Colonic mucosa (tissue), 4 donors: ENCODE measurements at places on chromosomes 12 and 14. TPM values are rescaled to one million over a fixed set of nuclear protein-coding genes. Genes with fewer than 3 reads are reported as not detected.

- no peaks in the 10 kb centered on the region for H3K36me3 ChIP-seq
- no peak overlapping the region for H3K27ac ChIP-seq
- no peak overlapping the region for H3K4me3 ChIP-seq
- H3K27me3 ChIP-seq = no peaks in the 10 kb centered on the region
Observed at GRCh38 chr12:72201457-72201856, 70.7 kb upstream of the TRHDE start.

The RESF1 gene
- 34.2 TPM for total RNA-seq

The LMNTD1 gene
- total RNA-seq = not detected

DNA sequence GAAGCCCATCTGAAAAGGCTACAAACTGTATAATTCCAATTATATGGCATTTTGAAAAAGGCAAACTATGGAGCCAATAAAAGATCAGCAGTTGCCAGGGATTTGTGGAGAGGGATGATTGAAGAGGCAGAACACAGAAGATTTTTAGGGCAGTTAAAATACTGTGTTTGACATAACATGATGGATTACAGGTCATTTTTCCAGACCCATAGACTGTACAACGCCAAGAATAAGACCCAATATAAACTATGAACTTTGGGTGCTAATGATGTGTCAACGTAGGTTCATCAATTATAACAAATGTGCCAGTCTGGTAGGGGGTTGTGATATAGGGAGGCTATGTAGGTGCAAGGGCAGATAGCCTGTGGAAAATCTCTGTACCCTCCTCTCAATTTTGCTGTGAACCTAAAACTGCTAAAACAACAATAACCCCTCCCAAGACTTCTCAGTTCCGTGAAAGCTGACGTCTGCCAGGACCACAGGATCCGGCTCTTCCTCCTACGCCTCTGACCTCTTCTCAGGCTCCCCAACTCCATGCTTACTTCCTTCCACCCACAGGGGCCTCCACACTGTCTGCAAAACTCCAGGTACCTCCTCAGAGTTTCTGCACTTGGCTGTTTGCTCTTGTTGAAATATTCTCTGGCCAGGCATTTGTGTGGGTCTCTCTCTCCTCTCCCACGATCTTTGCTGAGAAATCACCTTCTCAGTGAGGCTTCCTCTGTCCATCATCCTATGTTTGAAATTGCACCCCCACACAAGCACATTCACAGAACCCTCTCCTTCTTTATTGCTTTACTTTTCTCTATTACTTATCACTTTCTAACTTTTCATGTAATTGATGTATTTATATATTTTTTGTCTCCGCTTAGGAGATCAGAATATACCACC lies 131.4 kb downstream of the BBS10 start:
- no peaks in the 10 kb centered on the region for H3K4me1 ChIP-seq
- no peak overlapping the region for H3K27ac ChIP-seq
- no peaks in the 10 kb centered on the region for H3K36me3 ChIP-seq
- no peak for DNase-seq
- H3K4me3 ChIP-seq = no peak overlapping the region
- H3K27me3 ChIP-seq = no peaks in the 10 kb centered on the region

DNA sequence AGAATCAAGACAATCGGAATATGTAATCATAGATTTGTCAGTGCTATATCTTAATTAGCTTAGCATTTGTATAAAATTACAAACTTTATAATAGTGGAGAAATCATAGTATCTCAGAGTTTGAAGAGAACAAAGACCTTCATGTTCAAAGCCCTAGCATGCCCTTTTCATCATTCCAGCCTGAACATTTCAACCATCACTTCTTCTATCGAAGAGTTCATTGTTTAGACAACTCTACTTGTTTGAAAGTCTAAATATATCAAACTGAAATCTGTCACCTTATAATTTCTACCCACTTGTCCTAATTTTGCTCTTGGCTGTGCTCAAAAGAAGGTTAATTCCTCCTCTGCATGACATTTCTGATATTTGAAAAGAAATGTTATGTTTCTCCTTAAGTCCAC lies 325.9 kb downstream of the GPHN start:
- no peaks in the 10 kb centered on the region for H3K27me3 ChIP-seq
- H3K4me1 ChIP-seq = no peaks in the 10 kb centered on the region
- DNase-seq = no peak
- no peak overlapping the region for H3K4me3 ChIP-seq
- H3K36me3 ChIP-seq = no peaks in the 10 kb centered on the region

- no peaks in the 10 kb centered on the region for H3K4me1 ChIP-seq
- DNase-seq = no peak
- H3K27ac ChIP-seq = no peak overlapping the region
- no peak overlapping the region for H3K4me3 ChIP-seq
- no peaks in the 10 kb centered on the region for H3K36me3 ChIP-seq
- no peaks in the 10 kb centered on the region for H3K27me3 ChIP-seq
Observed at GRCh38 chr12:10113075-10113474, 14.3 kb upstream of the CLEC1A start.
